ENCODE measurements at places on chromosomes 7 and 10.

GRCh38 chr7:2804227-2804763 is 39.8 kb downstream of the GNA12 start:
- DNase-seq = no peak

- DNase-seq = no peak
Observed at GRCh38 chr7:138369797-138370196, 90.3 kb upstream of the TRIM24 start.

DNA sequence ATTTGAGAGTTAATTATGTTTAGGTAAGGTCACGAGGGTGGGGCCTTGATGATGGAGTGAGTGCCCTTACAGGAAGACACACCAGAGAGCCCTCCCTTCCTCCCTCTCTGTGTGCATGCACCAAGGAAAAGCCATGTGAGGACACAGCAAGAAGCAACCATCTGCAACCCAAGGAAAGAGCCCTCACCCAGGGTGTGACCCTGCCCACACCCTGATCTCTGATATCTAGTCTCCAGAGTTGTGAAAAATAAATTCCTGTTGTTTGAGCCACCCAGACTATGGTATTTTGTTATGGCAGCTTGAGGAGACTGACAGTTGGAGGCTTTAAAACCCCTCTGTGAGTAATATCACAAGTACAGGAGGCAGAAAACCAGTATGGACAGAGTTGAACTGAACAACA is 15.0 kb upstream of the MCM10 start:
- no peak for DNase-seq

GRCh38 chr7:112140600-112140999 is 65.6 kb downstream of the DOCK4 start:
- no peak for DNase-seq

DNA sequence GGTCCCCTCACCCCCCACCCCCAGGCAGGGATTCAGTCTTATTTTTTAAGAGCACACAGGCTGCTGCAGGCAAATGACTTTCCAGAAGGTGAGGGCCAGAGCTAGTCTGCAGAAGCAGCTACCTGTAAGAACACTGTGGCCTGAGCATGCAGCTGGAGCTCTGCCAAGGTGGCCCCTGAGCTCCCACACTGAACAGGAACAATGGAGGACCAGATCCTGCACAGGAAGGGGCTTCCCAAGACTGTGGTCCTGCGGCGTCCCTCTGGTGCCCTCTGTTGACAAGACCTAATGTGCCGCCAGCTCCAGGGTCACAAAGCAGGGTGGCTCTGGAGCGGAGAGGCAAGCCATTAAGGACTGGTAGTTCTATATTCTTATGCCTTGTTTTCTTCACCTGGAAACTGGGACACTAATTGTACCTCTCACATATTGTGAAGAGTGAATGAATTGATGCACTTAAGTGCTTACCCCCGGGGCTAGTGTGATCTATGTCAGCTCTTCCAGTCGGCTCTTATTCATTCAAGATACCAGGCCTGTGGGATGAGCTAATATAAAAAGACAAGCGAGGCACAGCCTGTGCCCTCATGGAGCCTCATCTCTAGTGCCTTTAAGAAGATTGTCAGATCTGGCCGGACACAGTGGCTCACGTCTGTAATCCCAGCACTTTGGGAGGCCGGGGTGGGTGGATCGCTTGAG is 8.0 kb upstream of the BEND7 start:
- peak; percentile 90 for DNase-seq

- DNase-seq = no peak
Observed at GRCh38 chr10:130243015-130243414, 106.8 kb downstream of the GLRX3 start.

All from neural progenitor cell (in vitro differentiated cells).